OCI-LY7 (cell line): ENCODE measurements at places on chromosomes 11 and 22. TPM values are rescaled to one million over a fixed set of nuclear protein-coding genes. Genes with fewer than 3 reads are reported as not detected.
A peak's percentile ranks its signal among the peaks of the same experiment; 100 is the strongest.

- DNase-seq = no peak
Measured at GRCh38 chr22:29454276-29454675, 15.9 kb downstream of the RFPL1 start.

Gene CCDC34
- 38.5 and 49.0 TPM in 2 replicates for total RNA-seq

Gene PKDREJ
- not detected in 2 replicates for total RNA-seq

- DNase-seq = no peak
Measured at GRCh38 chr11:44399968-44400367, 90.0 kb upstream of the ALX4 start.

DNA sequence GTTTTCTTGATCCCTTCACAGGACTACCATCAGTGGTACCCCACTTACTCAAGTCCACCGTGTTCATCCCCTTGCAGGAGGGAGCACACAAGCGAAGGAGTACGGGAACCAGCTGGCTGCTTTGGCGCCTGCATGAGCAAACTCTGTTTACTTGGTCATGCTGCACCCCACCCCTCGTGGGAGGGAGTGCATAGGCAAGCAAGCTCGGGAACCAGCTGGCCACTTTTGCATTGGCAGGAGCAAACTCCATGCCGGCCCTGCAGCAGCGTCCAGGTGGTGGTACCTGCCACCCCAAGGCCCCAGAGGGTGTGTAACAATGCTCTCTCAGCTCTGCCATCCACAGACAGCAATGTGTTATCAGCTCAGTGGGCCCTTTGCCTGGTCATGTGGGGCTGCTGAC, 737.8 kb downstream of the FAM181B start:
- DNase-seq = no peak

- DNase-seq = no peak
Measured at GRCh38 chr11:27375370-27375769, 12.4 kb upstream of the CCDC34 start.

GRCh38 chr22:48845356-48845936, 982.2 kb downstream of the BRD1 start:
- DNase-seq = no peak

Gene PIH1D2
- 0.61 and 2.6 TPM in 2 replicates for total RNA-seq

Gene ADSL
- total RNA-seq = 120 and 137 TPM in 2 replicates

Gene KBTBD4
- 18.4 and 18.6 TPM in 2 replicates for total RNA-seq

DNA sequence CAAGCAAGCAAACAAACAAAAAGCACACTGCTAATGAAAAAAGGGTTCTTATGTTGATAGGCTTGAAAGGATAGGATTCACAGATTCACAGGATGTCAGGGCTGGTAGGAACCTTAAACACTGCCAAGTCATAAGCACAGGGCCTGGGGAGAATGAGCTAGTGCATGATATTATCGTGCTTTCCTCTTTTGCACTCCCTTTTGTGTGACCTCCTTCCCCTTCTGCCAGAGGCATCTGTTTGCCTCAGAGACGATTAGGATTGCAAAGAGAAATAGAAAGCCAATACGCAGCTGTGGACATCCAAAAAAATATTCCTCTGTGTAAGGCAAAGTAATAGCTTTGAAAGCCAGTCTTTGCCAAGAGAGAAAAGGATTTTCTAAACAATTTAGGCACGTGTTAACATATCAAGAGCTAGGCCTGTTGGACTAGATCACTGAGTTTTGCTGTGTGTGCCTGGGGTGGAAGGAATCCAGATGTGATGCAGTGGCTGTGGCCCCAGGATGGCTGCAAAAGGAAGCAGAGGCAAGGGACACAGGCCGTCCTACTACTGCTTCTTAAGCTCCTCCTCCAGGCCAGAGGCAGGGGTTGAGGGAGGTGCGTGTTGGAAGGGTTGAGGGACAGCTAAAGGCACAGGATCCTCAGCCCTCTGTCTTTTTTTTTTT, 30.6 kb downstream of the MCHR1 start:
- no peak for DNase-seq

GRCh38 chr22:39954584-39955055, 5.6 kb upstream of the TMA7B start:
- no peak for DNase-seq

GRCh38 chr11:78429660-78430059, 12.0 kb upstream of the GAB2 start:
- DNase-seq = no peak

GRCh38 chr11:112835591-112836255, 125.5 kb upstream of the NCAM1 start:
- no peak for DNase-seq

- no peak for DNase-seq
Measured at GRCh38 chr22:42805998-42806830, 50.9 kb downstream of the ARFGAP3 start.

Gene KRTAP5-5
- total RNA-seq = not detected in 2 replicates

GRCh38 chr11:77547863-77548551, 41.7 kb upstream of the AQP11 start:
- peak; percentile 61 for DNase-seq

- DNase-seq = no peak
Measured at GRCh38 chr22:22999523-22999922, 70.8 kb upstream of the GNAZ start.

Gene ALX4
- not detected in 2 replicates for total RNA-seq

- DNase-seq = no peak
Measured at GRCh38 chr11:120352405-120352804, 16.2 kb downstream of the ARHGEF12 start.

DNA sequence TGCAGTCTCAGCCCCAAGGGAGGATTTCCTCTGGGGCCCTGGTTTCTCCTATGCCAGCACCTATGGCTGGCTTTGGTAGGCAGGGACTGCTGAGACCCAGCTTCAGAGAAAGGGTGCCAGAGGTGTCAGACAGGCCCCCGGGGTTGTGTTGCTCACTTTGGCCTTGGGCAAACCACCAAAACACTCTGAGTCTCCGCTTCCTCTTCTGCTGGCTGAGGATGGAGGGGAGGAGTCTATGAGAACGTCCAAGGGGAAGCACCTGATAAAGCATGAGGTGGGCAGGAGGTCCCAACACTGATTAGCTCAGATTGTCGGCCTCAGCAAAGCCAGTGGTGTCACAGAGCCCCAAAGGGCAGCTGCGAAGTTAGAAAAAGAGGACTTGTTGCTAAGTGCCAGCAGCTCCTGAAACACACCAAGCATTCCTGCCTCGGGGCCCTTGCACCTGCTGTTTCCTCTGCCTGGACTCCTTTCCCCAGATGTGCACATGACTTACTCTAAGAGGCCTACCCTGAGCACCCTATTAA, 10.5 kb downstream of the SMTNL1 start:
- DNase-seq = peak; percentile 29

- DNase-seq = peak; percentile 55
Measured at GRCh38 chr11:64185175-64185692, 737 bp upstream of the STIP1 start.

- DNase-seq = peak; percentile 25
Measured at GRCh38 chr22:26404851-26405421, 24.1 kb upstream of the ASPHD2 start.

- DNase-seq = no peak
Measured at GRCh38 chr22:49204599-49205482, 622.8 kb downstream of the BRD1 start.

Gene CYP2R1
- 38.0 and 38.6 TPM in 2 replicates for total RNA-seq

GRCh38 chr22:19068784-19069271, 53.4 kb downstream of the DGCR2 start:
- no peak for DNase-seq

Gene KCNK7
- 0.68 and 1.6 TPM in 2 replicates for total RNA-seq
